ENCODE measurements at places on chromosomes 16 and 17. TPM values are rescaled to one million over a fixed set of nuclear protein-coding genes. Genes with fewer than 3 reads are reported as not detected.

- DNase-seq, result no peak
These were observed 38.9 kb downstream of the TRIM37 start for GRCh38 chr17:59067756-59068155.

The SLC35G6 gene
- not detected for polyA plus RNA-seq

DNA sequence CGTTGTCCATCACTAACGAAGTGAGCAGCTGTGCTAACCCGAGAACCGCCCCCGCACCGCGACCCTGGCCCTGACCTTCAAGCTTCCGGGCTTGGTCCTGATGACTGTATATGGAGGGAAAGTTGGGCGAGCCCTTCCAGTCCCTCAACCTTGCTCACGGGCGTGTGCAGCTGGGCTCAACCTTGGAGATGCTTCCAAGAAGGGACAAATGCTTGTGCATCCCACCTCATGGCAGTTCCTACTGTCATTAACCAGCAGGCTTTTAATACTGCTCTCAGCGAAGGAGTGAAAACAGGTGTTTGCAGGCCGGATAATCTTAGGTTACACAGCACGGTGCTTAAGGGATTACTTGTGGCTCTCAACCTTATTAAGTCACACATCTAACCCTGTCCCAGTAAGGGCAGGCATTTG lies 33.5 kb downstream of the SRL start:
- no peak for DNase-seq

DNA sequence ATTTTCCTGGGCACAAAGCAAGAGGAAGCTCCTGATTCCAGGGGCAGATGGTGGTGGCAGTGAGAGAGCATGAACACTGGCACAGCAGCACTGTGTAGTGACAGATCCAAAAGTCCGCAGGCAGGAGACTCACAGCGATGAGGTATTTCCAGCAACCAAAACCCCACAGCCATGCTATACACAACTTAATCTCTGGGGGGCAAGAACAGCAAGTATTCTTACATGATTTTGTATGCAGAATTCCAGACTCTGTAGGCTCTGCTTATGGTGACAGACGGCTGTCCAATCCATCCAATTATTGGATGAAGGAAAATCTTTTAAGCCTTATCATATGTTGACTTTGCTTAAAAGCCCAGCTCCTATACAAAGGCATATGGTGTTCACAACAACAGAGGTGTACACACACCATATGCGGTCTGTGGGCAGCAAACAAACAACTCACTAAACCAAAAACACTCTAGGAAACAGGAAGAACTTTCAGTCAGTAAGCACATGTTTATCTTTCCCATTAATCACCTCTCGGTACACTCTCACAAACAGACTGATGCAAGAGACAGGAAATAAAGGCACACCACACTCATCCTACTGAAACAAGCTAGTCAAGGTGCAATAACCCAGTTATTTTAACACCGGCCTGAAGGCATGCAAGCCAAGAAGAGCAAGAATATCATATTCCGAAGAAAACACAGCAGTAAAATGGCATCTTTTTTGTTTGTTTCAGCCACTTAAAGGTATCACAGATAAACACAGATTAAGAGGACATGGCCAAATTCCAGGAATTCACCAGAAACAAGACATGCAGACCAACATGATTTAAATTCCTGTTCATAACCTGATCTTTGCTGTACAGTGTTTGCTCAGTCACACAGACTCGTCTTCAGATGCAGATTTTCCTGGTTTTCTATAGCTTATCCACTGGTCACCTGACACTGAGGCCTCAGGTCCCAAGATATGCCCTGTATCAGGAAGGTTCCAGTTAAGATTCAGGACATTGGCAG lies 47.8 kb downstream of the ERN1 start:
- peak; percentile 55 for DNase-seq

DNA sequence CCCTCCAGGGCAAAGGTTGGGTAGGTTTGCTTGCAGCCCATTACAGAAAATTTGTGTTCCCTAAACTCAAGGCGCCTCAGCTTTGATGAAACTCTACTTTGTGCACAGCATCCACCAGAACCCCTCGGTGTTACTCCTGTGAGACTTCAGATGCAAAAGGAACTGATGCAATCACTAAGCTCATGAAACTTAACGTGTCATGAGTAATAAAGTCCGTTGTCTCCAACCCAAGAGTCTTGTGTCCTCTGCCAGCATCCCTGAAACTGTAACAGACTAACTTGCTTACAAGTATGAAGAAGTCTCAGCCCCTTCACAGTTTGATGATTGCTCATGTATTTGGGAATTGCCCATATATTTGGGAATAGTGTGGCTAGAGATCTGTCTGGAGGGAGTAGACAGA lies 74.8 kb upstream of the MARCHF10 start:
- DNase-seq, result no peak

- DNase-seq, result peak; percentile 63
These were observed 168.8 kb downstream of the AATF start for GRCh38 chr17:37117373-37118142.

The SLC12A3 gene
- not detected for polyA plus RNA-seq

DNA sequence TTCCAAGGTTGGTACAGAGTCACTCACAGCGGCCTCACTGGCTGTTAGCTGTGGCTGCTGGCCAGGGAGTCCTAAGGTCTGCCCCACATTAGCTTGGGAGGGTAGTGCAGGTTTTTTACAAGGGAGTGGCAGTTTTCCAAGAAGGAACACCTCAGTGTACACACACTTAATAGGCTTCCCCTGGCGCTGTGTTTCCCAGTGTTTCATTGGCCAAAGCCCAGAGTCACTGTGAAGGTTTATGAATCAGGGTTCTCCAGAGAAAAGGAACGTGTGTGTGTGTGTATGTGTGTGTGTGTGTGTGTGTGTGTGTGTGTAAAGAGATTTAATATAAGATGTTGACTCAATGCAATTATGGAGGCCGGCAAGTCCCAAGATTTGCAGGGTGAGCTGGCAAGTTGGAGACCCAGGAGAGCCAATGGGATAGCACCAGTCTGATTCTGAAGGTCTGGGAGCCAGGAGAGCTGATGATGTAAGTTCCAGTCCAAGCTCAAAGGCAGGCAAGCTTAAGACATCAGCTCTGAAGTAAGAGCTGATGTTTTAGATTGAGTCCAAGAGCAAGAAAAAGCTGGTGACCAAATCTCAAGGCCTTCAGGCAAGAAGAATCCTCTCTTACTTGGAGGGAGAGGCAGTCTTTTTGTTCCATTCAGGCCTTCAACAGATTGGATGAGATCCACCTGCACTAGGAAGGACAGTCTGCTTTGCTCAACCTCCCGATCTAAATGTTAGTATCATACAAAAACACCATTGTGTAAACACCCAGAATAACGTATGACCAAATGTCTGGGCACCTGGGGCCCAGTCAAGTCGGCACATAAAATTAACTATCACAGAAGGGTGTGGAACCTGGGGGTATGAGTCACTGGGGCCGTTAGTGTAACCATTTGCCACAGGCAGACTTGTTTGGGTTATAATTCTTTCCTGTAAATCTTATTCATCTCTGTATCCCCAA lies 206.8 kb downstream of the PRKCA start:
- DNase-seq, result no peak

The SLC16A11 gene
- 3.4 TPM for polyA plus RNA-seq

The MEIOB gene
- polyA plus RNA-seq, result 6.8 TPM

DNA sequence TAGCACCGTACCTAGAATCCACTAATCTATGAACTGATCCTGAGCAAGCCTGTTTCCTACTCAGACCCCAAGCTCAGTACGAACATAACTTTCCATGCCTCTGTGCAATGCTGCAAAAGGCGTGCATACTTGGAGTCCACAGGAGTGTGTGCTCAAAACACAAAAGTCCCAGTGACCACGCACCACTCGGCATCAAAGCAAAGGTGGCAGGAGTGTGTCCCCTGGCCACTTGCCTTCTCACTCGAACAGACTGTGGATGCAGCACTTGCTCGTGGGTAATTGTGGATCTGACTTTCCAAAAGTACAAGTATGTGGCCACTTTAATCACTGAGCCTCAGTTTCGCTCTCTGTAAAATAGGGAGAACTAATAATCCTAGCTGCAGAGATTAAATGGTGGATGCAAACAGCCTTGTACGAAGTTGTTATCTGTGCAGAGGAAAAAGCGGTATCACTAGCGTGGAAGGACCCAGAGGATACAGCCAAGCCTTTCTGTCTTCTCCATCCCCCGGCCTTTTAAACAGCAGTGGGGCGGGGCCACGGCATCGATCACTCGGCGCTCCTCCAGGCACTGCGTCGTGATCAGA lies 311 bp upstream of the KDM8 start:
- DNase-seq, result peak; percentile 98

All from brain (organoid and tissue), 16 donors.